CD4-positive, alpha-beta T cell treated with Interleukin-15 for 4 hours (primary cell): ENCODE measurements at places on chromosomes 3 and 15.

DNA sequence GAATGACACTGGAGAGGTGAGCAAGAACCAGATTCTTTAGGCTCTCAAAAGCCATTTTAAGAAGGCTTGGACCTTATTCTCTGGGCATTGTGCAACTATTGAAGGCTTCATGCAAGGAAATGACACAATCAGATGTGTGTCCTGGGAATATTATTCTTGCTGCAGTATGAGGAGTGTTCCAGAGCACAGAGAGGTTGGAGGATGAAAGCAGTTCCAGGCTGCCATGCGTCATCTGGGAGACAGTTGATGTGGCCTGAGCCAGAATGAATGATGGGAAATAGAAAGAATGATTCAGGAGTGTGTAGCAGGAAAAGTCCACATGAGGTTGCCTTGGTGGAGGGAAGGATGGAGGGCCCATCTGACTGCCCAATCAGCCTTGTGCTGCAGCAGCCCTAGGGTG, 123.1 kb downstream of the CHCHD6 start:
- DNase-seq, result no peak

DNA sequence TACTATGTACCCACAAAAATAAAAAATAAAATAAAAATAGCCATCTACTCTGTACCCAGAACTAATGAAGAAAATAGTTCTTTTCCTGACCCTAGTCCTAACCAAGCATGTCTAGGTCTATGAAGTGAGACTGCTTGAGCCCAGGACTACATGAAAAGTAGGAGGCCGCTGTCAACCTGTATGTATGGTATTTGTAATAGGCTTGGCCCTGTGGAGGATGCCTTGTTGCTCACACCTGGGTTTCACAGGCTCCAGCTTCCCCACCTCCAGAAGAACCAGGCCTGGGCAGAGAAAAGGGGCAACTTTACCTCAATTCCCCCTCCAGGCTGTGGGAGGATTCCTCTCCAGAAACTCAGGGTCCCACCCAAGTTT, 6.8 kb upstream of the PKM start:
- no peak for DNase-seq

- no peak for DNase-seq
Measured at GRCh38 chr15:61680260-61681037, 379.8 kb downstream of the VPS13C start.

GRCh38 chr15:45719490-45719889, 84.7 kb downstream of the SQOR start:
- no peak for DNase-seq

DNA sequence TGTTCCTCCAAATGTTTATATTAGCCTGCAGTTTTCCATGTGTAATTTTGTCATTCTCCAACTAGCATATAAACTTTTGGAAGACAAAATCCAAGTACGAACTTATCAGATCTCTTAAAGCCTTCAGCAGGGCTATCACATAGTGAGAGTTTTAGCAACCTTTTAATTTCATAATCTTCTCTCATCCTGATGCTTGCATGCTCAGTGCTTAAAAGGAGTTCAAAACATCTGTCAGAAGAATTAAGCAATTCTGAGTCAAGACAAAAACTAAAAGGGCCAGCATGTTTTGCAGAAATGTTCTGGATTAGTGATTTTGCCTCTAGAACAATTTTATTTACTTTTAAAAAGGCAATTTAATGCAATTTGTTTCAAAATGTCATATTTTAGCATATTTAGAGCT, 73.4 kb upstream of the SLC2A2 start:
- no peak for DNase-seq
